ENCODE measurements at places on chromosomes 4 and X.

DNA sequence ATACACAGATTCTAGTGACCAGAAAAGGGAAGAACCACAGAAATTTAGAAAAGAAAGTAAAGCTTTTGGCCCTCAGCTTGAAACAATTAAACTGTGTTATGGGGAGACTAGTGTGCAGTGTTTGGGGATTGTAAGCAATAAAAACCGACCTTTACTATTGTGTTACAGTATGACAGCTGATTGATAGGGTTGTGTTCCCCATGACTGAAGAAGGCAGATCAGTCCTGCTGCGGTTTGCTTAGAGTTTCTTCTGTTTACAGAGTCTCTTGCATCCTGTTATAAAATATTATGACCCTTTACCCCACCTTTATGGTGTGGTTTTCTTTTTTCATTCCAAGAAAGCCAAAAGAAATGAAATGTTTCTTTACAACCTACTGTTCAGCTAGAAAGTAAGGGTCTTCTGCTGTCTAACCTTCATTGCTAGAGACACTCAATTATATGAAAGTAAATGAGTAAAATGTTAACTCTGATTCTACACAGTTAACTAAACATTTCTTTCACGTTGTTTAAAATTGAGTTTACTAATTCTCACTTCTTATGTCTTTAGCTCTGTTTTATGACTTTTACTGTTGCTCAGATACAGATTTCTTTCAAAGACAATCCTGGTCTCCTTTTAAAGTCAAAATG, 18.1 kb downstream of the CHIC1 start:
- DNase-seq, result no peak

GRCh38 chrX:54807524-54808108, at the start of gene MAGED2:
TSS of gene MAGED2 (plus strand) at chrX:54807745. CDS start at chrX:54809332, 1,587 bp downstream.
- no peak for DNase-seq

DNA sequence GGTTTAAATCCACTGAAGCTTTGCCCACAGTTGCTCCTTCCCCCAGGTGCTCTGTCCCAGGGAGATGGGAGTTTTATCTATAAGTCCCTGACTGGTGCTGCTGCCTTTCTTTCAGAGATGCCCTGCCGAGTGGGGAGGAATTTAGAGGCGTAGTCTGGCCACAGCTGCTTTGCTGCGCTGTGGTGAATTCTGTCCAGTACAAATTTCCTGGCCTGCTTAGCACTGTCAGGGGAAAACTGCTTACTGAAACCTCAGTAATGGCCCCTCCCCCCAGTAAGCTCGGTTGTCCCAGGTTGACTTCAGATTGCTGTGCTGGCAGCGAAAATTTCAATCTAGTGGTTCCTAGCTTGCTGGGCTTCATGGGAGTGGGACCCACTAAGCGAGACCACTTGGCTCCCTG, 40.1 kb downstream of the UGT2B17 start:
- DNase-seq, result no peak

DNA sequence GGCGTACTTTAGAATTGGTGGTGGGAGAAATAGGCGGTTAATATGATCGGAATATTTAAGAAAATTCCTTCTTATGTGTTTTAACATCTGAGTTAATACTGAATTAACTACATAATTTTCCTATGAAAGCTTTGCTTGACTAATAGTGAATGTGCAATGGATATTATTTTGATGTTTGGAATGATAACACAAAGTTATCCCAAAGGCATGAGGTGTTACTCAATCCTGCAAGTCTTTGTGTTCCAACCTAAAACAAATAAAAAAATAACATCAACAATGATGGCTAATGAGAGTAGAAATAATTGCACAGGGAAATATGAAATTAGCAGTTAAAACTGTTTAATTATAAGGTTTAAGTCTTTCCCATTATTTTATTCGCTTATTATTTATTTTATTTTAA, 183.6 kb upstream of the ARSJ start:
- no peak for DNase-seq

DNA sequence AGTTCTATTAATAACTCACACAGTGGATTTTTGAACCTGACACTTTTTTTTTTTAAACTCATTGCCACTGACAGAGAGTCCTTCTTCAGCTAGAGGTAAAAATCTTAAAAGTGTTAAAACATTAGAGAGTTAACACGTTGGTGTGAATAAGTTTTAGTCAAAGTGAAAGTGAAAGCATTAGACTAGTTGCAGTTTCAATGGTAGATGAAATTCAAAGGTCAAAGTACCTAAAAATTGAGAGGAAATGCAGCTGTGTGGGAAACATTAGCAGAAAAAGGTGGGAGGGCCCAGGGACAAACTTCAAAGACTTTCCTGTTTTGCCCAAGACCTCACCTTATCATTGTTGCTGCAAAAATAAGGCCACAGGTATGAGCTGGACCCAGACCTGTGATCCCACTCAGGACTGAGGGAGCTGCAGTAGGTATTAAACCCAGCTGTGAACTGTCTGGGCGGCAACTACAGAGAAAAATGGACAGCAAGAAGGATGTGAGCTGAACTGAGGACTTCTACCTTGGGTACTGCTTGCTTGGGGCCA, 17.6 kb upstream of the GABRA4 start:
- no peak for DNase-seq

DNA sequence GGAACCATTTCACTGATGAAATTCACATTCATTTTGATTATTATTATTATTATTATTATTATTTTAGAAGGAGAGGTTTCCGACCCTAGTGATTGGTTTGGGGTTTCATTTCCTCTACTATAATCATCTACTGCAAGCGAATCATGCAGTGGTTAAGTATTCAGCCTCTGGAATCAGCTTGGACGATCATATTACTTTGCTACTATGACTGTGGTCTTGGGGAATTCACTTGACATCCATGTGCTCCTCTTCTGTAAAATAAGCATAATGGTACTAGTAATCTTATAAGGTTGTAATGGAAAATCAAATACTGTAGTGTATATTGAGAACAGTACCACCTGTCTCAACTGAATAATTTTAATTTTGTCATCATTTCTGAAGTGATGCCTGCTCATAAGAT, 132.1 kb upstream of the SLC4A4 start:
- DNase-seq, result no peak

- DNase-seq, result no peak
Observed at GRCh38 chr4:47531241-47531953, 46.3 kb downstream of the ATP10D start.

DNA sequence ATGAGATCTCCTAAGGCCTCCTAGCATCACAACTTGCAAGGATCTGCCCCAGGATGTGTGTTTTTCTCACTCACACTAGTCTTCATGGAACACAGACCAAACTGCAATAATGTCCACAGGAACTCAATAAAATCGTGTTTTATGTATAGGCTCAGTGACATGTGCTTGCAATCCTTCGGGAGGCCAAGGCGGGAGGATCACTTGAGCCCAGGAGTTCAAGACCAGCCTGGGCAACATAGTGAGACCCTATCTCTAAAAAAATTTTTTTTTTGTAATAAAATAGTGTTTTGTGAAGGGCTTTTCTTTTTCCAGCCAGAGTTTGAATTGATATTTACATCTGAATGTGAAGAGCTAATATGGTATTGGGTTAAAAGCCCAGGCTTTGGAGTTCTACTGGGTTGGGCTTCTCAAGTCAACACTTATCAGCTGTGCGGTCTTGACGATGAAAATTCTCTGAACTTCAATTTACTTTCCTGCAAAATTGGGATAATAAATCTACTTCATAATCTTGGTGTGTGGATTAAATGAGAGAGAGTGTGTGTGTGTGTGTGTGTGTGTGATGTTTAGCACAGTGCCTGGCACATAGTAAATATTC, 38.7 kb upstream of the SETD7 start:
- no peak for DNase-seq

DNA sequence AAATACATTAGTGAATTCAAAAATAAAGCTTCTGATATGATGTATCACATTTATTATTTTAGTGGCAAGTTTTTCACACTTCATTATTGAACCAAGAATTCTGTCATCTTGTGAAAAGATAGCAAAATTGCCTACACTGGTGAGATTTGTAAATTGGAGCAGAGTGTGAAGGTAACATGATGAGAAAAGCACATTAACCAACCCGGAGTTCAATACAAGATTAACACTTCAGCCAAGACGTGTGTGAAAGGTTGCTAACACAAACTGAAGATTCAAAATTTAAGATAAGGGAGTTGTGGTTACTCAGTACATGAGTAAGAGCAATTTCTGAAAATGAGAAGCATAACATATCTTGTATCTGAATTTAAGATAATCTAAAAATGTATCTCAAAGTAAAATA, 346.7 kb downstream of the PDHA2 start:
- DNase-seq, result no peak

- no peak for DNase-seq
Observed at GRCh38 chrX:130704053-130705038, 198.7 kb downstream of the ENOX2 start.

DNA sequence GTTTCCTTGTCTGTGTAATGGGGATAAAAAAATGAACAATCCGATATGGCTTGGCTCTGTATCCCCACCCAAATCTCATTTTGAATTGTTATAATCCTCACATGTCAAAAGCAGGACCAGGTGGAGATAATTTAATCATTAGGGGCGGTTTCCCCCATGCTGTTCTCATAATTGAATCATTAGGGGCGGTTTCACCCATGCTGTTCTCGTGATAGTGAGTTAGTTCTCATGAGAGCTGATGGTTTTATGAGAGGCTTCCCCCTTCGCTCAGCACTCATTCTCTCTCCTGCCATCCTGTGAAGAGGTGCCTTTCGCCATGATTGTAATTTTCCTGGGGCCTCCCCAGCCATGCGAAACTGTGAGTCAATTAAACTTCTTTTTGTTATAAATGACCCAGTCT, 633.5 kb downstream of the RAPGEF2 start:
- no peak for DNase-seq

DNA sequence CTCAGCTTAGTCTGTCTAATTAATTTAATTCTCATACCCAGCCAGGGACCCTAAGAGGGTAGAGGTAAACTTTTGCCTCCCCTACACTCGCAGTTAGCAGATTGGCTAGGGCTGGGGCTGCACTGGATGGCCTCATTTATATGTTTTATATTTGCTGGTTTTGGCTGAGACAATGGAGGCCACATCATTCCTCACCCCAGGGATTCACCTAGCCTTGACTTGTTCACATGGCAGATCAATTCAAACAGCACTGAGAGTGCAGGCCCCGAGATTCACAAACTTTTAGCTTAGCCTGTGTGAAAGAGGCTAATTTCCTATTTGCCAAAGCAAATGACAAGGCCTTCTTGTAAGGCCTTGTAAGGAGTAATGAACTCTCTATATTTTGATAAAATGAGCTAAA, 844.4 kb downstream of the ARAP2 start:
- no peak for DNase-seq

DNA sequence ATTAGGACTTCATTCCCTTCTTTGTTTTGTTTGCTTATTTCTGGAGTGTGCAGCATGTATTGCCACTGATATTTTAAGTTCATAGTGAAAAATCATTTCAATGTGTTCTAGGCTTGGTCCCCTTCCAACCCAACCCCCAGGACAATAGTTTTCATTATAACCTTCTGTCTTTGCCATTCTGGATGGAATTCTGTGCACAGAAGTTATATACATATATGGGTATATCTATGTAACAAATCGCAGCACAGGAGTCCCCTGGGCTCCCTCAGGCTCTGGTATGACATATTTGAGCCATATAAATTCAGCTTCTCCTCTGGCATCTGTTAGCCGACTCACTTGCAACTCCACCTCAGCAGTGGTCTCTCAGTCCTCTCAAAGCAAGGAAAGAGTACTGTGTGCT, at the start of gene TNMD:
TNMD (plus strand) TSS at position 326 of the 400 bp plus-strand sequence. CDS start 83 bp downstream, outside the sequence.
- no peak for DNase-seq

- DNase-seq, result no peak
Observed at GRCh38 chrX:139932073-139932900, 566 bp downstream of the ATP11C start.

DNA sequence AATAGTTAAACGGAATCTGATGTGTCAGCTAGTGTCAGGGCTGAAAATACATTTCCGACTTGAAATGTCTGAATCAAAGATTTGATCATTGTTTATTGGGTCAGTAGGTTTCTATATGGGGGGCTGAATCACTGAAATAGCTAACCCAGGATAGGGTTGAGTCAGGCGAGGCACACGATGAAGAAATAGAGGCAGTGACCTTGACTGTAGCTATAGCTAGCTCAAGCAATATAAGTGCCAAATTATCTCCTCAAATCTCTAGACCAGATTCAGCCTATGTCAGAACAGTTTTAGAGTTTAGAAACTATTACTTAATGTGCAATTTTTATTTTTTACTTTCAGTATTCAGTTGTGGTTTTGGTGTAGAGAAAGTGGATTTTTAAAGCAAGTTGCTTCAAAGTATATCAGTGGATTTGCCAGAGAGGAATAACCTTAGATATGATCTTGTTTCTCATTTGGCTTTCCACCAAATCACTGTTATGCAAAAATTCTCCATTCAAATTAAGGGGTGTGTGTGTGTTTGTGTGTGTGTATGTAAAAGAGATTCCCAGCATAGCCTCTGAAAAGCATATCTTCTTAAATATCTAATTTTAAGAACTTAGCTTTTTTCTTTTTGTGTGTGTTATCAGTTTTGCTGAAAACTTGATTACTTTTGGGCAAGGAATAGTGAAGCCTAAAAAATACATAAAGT, 100.3 kb upstream of the RPL34 start:
- DNase-seq, result no peak

GRCh38 chrX:98263135-98263534, 1379.4 kb downstream of the RPA4 start:
- DNase-seq, result no peak

DNA sequence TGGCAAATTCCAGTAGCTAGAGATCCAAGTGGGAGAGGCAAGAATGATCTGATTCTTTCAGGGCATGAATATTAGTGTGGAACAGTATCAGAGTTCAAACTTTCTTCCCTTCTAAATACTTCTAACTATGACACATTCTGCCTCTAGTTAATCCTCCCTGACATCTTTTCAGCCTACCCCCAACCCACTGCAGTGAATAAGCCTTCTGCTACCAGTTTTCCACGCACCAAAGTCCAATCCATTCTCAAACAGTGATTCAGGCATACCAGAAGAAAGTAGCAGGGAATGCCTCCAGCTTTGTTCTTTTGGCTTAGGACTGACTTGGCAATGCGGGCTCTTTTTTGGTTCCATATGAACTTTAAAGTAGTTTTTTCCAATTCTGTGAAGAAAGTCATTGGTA, 155.4 kb upstream of the FTHL17 start:
- no peak for DNase-seq

DNA sequence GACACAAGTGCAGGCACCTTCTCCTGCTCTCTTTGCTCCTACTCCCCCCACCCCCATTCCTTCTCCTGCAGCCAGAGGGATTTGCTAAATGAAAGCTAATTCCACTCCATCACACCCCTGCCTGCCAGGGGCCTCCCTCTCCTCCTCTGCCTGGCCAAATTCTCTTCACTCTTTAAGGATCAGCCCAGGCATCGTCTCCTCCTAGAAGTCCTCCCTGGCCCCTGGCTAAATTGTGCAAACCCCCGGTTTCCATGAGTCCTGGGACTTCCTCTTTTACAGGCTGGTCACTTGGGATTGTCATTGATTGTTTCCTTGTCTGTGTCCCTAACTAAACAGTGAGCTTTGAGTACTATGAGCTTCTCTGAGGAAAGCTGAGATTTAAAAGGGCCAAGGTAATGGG, 8.7 kb upstream of the ABLIM2 start:
- DNase-seq, result no peak

DNA sequence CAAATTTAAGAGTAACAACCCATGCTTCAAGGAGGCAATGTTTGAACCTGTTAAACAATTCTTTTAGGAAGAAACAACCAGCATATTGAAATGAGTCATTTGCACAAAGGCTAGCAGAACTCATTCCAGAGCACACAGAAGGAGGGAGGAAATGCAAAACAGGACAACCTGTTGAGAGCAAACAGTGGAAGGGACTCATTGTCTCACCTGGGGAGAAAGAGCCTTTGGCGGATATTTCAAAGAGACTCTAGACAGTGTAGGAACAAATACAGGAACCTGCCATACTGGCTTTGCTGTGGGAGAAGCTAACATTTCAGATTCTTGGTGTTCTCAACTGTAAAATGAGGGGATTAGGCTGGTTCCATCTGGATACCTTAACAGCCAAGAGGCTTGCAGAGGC, 14.8 kb upstream of the RASGEF1B start:
- no peak for DNase-seq

Measured in NCI-H2081 treated with DMSO at 0.1 percent for 48 hours (cell line).